ENCODE measurements at places on chromosomes 1 and 21.
A peak's percentile ranks its signal among the peaks of the same experiment; 100 is the strongest.

DNA sequence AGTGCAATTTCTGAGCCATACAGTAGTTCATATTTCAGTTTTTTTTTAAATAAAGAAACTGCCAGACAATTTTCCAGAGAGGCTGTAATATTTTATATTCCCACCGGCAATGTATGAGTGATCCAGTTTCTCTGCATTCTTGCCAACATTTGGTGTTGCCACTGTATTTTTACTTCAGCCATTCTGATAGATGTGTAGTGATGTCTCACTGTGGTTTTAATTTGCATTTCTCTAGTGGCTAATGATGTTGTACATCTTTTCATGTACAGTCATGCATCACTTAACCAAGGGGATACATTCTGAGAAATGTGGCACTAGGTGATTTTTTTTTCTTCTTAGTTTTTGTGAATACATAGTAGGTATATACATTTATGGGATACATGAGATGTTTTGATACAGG lies 99.6 kb downstream of the CENPF start:
- DNase-seq = no peak

DNA sequence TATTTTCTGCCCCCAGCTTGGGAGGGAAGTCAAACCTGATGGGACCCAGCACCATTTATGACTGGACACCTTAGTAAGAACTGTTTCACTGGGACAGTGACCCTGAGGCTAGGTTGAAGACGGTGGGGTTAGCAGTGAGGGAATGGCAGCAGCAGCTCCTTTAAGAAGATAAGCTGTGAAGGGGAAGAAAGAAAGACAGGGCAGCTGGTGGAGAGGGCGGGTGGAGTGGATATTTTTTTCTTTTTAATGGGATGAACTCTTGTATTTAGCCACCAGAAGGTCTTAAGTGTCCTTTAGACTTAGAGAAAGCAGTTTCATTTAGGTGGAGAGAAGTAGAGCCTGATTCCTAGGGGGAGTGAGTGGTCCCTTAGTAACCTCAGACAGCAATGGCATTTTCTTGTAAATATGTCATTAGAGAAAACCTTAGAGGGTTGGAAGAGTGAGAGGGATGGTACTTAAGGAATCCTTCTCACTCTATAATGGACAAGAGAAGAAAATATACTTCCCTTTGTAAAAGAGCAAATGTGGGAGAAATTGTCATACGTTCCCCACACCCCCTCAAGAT lies 187.5 kb downstream of the HHAT start:
- DNase-seq = no peak

DNA sequence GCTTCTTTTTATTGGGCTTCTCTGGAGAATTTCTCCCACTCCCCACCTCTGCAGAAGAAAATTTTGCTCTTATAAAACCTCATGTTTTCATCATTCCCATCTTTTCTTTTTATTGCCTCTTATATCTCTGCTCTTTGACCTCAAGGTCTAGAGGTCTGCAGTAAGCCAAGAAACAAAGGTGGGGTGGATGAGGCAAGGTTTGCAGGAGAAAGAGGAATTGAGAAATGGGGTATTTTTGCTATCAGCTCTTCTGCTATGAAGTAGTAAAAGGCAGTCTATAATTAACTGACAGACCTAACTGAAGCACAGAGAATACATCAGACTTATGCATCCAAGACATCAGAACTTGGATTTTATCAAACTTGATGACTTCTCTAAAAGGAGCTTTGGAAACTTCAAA lies 22.9 kb downstream of the SYT11 start:
- DNase-seq = no peak

- no peak for DNase-seq
Measured at GRCh38 chr1:204285436-204286305, 71.9 kb upstream of the GOLT1A start.

DNA sequence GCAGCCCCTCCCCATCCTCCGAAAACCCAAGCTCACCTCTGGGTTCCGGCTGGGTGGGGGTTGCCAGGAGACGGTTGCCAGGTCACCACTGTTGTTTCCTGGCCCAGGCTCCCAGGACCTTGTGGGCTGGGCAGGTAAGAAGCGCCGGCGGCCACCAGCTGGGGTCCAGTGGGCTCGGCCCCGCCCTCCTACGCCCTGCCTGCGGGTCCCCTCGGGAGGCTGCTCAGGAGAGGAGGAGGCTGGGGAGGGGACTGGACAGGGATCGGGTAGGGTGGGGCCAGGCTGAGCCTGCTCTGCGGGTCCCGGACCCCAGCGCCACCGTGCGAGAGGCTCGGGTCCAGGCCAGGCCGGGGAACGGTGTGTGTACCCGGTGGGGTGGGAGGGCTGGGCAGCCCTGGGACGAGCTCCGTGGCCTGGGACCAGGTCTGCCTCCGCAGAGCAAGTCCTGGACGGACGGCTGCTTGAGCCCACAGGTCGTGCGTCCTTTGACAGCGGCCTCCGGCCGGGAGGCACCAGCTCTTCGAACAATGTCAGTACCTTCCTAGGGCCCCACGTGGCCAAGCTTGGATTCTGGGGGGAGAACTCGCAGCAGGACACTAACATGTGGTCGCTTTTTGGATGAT lies at the start of gene TTLL10:
TTLL10 (plus strand) TSS at position 88 of the 623 bp plus-strand sequence. CDS start 5,336 bp downstream, outside the sequence.
- DNase-seq = no peak

- no peak for DNase-seq
Measured at GRCh38 chr1:230394741-230395140, 31.4 kb downstream of the PGBD5 start.

GRCh38 chr1:19484798-19485361 lies 459 bp downstream of the CAPZB start:
- DNase-seq = no peak

DNA sequence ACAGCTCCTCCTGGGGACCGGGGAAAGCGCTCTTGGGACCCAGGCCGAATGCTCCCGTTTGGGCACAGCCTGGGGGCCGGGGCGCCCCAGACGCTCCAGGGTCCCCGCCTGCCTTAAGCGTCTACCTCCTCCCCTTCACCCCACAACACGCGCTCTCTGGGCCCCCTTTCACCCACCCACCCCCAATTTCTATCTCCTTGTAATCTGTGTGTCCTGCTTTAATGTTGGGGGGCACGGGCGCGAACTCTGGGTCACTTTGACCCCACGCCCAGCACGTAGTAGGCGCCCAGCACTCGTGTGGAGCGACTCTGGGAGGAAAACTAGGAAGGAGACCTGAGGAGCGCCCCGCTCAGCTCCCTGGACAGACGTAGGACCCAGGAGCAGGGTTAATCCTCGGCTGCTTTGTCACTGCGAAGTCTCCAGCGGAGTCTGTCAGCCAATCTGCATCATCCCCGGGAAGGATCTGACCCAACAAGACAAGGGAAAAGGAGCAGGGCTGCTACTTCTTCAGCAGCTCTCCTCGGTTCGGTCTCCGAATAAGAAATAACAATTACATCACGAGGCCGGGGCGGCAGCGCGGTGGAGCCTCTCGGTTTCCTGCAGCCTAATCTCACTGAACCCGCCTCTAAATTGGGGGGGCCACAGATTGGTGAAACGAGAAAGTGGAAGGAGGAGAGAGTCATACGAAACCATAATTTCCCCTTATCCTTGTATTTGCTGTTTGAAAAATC lies 757 bp upstream of the NRIP1 start:
- peak; percentile 53 for DNase-seq

GRCh38 chr1:247415423-247416361 lies at the start of gene NLRP3:
Gene NLRP3 (plus strand): TSS chr1:247416173. CDS start chr1:247418801, 2,628 bp downstream.
- no peak for DNase-seq

DNA sequence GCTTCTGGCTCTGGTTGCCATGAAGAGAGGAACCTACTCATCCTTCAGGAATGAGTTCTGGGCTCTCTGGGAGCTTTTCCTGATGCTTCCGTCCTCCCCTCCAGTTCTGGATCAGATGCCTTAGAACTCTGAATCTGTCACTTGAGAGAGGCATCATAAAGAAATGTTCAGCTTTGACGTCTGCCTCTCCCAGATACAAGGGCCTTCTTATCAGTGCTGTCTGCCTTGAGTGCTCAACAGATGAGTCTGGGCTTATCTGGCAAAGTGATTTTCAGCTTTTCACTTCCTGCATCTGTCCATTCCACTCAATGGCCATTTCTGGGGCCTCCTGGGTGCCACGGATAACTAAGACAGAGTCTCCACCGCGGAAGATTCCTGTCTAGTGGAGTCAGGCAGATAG lies 12.3 kb upstream of the OTUD3 start:
- no peak for DNase-seq

GRCh38 chr1:27138368-27138767 lies 16.6 kb downstream of the SLC9A1 start:
- DNase-seq = no peak

GRCh38 chr1:36285443-36286101 lies 20.6 kb upstream of the SH3D21 start:
- peak; percentile 88 for DNase-seq

DNA sequence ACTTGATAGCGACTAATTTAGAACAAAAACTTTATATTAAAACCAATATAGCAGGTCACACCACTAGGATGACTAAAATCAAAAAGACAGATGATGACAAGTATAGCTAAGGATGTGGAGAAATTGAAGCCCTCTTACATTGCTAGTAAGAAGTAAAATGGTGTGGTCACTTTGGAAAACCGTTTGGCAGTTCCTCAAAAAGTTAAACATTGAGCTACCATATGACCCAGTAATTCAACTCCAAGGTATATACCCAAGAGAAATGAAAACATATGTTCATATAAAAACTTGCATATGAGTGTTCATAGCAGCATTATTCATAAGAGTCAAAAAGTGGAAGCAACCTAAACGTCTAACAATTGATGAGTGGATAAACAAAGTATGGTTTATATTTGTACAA lies 13.0 kb upstream of the SERINC2 start:
- no peak for DNase-seq
